ENCODE measurements at places on chromosomes 3 and 15.

DNA sequence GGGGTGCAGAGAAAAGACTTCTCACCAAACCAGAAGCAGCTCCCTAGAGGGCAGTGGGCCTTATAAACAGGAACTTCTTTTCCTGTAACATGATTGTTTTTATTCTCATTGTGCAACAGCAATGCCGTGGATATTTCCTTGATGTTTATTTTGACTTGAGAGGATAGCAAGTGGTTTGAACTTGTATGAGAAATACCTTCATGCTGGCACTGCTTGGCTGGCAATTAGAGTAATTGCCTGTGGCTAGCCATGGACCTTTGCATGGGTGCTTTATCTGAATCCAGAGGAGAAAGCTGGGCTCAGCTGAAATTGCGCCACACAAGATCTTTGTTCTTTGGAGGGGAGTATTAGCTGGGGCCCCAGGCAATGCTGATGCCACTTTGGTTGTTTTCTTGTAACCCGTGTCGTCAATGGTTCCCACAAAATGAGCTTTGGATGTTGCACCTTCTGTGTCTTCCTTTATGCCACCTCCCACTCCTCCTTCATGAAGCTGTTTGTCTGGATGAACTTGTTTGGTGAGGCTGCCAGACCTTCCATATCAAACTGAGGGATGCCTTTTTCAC is 37.9 kb downstream of the CMTM8 start:
- DNase-seq, result no peak

DNA sequence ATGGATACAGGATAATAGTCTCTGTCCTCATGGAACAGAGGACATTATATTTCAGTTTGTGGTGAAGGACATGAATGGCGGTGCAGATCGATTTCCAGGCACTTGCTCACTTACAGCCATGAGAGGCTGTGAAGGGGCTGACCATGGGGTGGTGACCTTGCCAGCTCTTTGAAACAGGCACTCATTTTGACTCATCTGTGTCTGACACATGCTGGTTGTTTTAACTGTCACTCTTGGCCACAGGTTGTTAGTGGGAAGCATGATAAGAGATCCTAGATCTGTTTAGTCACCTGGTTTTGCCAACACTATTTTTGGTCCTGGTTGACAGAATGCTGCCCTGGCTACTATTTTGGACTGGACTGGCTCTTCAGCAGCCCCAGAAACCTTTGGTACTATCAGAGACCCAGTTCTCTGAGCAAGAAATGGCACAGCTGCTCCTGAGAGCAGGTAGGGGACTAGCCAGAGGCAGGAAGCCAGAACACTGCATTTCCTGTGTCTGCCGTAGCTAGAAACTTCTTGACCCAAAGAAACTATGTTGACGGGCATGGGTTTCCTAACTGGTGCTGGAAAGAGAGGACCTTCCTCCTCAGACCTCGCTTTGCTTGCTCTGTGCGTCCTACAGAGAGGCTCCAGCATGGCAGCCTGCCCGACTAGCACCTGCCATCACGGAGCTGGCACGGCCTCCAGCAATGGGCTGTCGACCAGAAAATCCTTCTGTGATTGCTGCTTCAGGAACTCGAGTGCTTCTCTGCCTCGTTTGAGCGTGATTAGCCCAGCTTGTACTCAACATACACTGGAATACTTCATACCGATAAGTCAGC is 6.3 kb downstream of the PXYLP1 start:
- DNase-seq, result no peak

DNA sequence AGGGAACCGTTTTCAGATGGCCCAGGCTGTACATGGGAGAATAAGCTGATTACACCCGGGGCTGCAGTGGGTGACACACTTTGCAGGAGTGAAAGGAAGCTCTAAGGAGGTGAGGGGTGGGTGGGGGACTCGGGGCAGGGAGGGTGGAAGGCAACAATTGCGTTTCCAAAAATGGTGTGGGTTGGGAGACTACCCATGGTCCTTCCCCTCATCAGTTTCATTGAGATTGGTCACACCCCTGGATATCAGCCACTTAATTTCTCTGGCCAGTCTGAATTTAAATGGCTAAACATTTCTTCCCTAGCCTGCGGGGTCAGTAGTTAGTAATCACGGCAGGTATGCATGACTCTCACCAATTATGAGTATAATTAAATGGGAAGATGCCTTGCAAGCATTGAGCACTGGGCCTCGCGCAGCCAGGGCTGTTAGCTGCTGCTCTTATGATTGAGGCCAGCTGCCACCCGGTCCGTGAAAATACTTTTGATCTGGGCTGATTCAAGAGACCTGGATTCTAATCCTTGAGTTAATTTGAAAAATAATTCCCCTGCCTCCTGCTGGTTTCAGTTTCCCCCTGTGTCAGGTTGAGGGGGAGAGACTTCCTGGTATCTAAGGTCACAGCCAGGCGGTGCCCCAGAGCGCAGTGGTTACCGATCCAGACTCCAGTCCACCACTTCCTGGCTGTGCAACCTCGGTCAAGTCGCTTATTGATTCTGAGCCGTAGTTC is 23.3 kb downstream of the SLC6A6 start:
- DNase-seq, result peak; percentile 47

- no peak for DNase-seq
Measured at GRCh38 chr15:48325400-48325799, 5.8 kb upstream of the DUT start.

DNA sequence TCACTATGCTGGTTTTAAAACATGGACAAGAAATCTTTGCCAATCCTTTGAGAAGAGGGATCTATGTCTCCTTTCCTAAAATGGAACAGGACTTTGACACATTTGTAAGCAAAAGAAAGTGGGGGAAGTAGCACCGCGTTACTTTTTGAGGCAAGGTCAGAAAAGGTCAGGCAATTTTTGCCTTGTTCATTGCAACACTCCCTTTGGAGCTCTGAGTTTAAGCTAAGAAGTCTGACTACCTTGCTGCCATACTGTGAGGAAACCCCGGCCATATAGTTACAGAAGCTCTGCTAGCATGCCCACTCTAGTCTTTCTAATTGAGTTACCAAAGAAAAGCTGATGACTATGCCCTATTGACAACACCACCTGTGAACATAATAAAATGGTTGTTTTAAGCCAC is 1.4 kb downstream of the FAM227B start:
- DNase-seq, result no peak

DNA sequence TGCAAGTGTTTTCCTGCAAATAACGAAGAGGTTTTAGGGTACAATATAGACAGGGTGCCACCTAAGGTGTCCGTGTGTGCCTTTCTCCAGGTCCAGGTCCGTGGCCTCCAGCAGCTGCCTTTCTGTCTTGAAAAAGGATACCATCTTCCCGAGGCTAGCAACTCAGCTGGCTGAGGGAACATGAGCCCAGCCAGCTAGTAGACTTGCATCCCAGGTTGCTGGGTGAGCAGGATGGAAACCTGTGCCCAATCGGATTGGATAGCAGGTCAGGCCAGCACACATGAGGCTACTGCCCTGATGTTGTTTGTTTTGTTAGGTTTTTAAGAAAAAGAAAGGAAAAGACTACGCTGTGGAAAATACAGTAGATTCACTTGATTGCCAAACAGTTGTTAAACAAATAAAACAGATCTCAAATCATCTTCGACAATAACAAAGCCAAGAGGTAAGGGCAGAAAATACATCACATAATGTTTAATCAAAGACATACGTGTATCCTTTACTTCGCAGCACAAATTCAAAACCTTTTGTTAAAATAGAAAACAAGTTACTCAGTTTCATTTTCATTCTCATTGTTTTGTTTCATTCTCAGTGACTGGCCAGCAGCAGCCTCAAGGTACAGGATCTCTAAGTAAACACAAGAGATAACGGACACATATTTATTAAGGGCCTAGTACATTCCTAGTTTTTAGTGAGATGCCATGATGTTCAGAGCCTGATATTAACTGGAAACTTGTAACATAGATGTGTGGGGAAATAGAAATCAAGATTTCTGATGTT is 661.2 kb upstream of the NR2F2 start:
- no peak for DNase-seq

DNA sequence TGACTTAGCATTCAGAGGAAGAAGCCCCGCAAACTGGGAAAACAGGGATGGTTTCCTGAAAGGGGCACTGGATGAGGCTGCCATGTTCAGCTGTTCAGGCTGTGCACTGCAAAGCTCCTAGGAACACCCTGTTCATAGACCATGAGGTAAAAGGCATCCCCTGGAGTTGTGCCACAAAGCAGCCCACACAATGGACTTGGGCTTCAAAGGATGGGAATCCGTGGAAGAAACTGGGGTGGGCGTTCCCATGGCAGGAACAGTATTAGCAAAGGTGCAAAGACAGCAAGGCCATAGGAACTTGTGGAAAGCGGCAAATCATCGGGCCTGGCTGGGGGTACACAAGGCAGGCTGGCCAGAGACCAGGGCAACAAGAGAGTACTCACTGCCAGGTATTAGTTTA is 8.9 kb downstream of the OXTR start:
- DNase-seq, result no peak

- DNase-seq, result no peak
Measured at GRCh38 chr3:159182961-159183360, 381.1 kb downstream of the MFSD1 start.

- no peak for DNase-seq
Measured at GRCh38 chr3:89586256-89586655, 478.8 kb downstream of the EPHA3 start.

- no peak for DNase-seq
Measured at GRCh38 chr3:11948331-11948730, 55.9 kb upstream of the SYN2 start.

- DNase-seq, result no peak
Measured at GRCh38 chr15:75177360-75178071, 24.2 kb upstream of the C15orf39 start.

- DNase-seq, result no peak
Measured at GRCh38 chr3:70201975-70202374, 110.5 kb downstream of the MDFIC2 start.

- no peak for DNase-seq
Measured at GRCh38 chr3:178901204-178901603, 170.4 kb downstream of the ZMAT3 start.

DNA sequence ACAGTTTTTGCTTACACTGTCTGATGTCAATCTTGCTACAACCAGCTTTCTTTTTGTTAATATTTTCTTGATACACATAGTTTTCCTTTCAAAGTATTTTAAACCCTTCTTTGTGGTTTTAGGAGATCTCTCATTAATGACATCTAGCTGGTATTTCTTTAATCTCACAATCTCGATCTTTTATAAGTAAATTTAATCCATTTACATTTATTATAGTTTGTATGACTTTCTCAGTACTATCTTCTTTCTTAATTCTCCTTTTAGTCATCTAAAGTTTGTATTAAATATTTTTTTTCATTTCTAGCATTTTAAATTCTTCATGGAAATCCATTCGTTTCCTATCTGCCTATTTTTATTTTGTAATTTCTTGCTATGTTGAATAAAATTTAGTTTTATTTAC is 55.4 kb downstream of the MRPL3 start:
- DNase-seq, result no peak

DNA sequence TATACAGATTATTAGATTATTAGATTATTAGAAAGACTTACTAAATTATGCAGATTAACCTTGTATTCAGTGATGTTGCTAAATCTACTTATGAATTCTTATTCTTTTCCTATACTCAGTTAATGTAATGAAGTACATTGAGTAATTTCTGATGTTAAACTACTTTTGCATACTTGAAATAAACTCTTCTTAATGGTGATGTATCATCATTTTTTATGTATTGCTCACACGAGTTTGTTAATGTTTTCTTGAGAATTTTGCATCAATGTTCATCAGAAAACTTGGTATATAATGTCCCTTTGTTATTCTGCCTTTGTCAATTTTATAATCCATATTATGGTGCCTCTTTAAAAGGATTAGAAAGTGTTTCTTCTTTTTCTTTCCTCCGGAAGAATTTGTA is 163.2 kb upstream of the COL8A1 start:
- DNase-seq, result no peak

GRCh38 chr3:136283627-136284026 is 33.5 kb downstream of the PCCB start:
- no peak for DNase-seq

DNA sequence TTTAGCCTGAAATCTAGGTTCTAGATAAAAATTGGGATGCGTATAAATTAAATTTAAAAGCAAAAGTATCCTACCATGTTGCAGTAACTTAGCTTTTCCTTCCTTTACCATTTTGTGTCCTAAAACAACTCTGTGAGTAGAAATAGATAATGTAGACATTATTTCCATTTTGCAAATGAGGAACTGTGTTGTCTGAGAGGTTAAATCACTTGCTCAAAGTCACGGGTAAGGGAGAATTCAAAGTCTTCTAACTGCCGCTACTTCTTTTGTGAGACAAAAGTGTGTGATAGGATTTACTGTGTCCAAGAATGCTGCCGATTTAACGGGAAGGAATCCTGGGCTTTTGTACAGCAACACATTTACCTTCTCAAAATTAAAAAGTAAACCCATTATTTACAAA is 40.7 kb downstream of the MYO1E start:
- no peak for DNase-seq

DNA sequence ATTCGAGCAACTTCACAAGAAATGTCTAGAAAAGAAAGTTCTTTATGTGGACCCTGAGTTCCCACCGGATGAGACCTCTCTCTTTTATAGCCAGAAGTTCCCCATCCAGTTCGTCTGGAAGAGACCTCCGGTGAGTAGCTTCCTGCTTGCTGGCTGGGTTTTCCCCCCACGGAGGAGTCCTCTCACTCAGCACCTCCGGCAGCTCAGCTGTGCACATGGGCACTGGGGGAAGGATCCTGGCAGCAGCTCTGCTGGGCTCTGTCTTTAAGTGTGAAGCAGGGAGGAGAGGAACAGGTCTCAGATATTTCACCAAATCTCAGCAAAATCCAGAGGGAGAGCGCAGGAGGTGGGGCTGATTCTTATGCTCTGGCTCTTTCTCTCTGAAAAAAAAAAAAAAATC is 684 bp downstream of the CAPN3 start:
- DNase-seq, result no peak

- DNase-seq, result no peak
Measured at GRCh38 chr3:169299889-169300288, 363.6 kb downstream of the MECOM start.

GRCh38 chr3:125316246-125316645 is 58.9 kb downstream of the ZNF148 start:
- no peak for DNase-seq

GRCh38 chr3:173044998-173045397 is 96.0 kb downstream of the SPATA16 start:
- DNase-seq, result no peak

DNA sequence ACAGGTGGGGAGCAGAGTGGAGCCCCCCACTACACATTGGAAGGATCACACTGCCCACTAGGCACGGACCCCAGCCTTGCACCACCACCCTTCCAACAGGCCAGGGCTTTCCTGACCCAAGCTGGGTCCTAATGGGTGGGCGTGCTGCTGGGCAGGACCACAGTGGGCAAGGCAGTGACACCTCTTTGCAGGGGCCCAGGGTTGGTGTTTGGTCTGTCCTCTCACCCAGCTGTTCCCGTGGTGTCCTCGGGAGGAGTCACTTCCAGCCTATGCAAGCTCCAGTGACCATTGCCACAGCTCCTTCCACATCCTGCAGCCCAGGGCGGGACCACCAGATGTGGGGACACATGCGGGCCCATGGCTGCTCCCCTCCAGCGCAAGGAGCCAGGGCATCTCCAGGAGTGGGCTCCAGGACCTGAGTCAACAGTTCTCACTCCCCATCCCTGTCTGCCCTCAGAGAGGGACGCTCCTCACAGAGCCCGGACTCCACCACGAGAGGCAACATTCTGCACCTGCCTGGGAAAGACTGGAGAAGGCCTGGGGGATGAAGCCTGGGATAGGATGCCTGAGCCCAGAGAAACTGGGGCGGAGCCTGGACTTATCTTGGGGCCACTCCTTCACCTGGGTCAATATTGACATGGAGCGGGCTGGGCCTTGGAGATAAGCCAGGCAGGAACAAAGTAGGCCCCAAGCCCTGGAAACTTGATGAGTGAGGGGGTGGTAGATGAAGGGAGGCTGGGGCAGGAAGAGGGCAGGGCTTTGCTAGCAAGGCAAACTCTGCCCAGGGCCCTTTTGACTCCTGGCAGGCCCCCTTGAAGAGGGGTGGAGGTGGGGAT is 3.9 kb upstream of the VILL start:
- DNase-seq, result no peak
